Activated CD4-positive, alpha-beta T cell treated with anti-CD3 and anti-CD28 coated beads, Interleukin-2, Interleukin-6, amounts not matched to agents 100 ng/mL and 50 ng/mL, durations not matched to agents 16 hours and 8 hours (primary cell): ENCODE measurements at places on chromosomes 2 and 18.

- DNase-seq, result no peak
These were observed 1.9 kb downstream of the CD302 start for GRCh38 chr2:159795841-159796690.

- DNase-seq, result peak; percentile 21
These were observed 13.4 kb upstream of the HOXD1 start for GRCh38 chr2:176174824-176175708.

GRCh38 chr18:13680612-13681011 lies 45.7 kb downstream of the FAM210A start:
- DNase-seq, result peak; percentile 18

DNA sequence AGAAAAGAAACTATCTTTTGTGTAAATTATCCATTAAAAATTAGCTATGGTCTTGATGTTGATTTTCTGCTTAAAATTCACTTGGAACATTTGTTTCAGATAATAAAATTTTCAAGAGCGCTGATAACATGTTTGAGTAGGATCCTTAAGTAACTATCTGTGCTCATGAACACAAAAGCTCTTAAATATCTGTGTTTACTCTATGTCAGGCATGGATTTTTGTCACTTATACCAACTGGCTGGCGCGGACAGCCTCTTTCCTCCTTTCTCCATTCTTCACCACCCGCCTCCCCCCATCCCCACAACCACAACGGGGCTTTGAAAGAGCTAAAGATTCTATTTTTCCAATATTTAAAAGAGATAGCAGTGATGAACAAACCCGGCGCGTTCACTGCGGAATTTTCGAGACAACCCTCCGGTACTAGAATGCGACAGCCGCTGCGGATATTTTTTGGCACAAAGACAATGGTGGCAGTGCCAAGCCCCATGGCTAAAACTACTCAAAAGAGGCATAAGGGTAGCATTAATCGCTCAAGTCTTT lies 181.5 kb downstream of the TCF4 start:
- no peak for DNase-seq

GRCh38 chr2:71824436-71824835 lies 323.2 kb downstream of the CYP26B1 start:
- DNase-seq, result no peak

- DNase-seq, result peak; percentile 89
These were observed 244.9 kb upstream of the CXCR4 start for GRCh38 chr2:136362676-136363390.

DNA sequence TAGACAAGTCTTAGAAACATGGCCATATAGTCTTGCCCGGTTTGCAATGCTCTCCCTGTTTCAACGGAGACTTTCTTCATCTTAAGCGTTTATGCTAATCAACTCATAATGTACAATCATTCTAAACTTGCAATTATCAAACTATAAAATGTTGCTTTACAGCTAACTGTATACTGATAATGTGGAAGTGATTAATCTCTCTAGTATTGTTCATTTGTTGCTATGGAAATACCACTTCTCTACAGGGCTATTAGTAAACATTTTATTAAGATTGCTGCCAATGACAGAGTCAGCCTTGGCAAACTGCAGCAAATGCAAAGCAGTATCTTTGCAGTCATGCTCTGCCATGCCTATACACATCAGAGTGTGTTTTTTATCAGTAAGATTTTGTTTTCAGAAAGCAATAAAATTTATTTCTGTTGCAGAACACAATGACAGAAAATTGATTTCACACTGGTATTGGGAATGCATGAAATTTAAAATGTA lies 1201.8 kb upstream of the CDH2 start:
- no peak for DNase-seq

GRCh38 chr2:209076151-209076550 lies 347.7 kb upstream of the MAP2 start:
- DNase-seq, result no peak

GRCh38 chr2:98637401-98638147 lies 29.2 kb downstream of the UNC50 start:
- DNase-seq, result peak; percentile 71

DNA sequence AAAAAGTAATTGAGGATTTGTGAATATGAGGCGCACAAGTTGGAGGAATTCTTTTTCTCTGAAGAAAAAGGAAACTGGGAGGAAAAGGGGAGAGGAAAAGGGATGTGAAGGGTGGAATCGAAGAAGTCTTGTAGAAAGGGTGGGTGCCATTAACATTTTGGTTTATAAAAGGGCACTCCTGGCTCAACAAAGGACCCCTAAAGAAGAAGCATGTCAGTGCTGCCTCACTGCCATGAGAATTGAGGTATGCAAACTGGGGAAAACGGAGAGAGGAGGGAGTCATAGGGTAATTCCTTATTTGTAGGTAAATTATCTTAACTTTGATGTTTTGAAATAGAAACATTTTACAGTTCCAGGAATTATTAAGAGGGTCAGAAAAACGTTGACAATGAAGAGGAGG lies 207.2 kb downstream of the NAPG start:
- no peak for DNase-seq

DNA sequence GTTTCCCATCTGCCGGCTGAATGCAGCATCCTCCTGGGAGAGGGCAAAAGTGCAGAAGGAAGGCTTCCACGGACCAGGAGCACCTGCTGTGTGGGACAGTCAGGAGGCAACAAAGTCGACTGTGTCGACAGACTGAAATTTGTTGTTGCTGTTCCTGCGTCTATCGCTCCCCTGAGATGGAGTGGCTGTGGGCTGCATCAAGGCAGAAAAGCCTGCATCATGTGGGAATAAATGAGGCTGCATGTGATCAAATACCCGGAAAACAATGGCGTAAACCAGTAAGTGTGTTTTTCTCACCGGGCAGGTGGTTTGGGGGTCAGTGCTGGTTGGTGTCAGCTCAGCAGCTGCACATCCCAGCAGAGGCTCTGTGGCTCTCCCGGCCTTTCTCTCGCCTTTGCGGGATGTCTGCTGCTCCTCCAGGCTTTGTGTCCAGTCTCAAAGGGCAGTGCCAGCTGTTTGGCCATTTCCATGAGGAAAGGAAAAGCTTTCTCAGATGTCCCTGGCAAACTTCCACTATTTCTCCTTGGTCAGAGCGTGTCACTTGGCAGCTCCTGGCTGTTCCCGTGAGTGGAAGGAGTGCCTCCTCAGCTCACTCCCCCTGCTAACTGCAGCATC lies 262.4 kb downstream of the NDUFA10 start:
- DNase-seq, result no peak

DNA sequence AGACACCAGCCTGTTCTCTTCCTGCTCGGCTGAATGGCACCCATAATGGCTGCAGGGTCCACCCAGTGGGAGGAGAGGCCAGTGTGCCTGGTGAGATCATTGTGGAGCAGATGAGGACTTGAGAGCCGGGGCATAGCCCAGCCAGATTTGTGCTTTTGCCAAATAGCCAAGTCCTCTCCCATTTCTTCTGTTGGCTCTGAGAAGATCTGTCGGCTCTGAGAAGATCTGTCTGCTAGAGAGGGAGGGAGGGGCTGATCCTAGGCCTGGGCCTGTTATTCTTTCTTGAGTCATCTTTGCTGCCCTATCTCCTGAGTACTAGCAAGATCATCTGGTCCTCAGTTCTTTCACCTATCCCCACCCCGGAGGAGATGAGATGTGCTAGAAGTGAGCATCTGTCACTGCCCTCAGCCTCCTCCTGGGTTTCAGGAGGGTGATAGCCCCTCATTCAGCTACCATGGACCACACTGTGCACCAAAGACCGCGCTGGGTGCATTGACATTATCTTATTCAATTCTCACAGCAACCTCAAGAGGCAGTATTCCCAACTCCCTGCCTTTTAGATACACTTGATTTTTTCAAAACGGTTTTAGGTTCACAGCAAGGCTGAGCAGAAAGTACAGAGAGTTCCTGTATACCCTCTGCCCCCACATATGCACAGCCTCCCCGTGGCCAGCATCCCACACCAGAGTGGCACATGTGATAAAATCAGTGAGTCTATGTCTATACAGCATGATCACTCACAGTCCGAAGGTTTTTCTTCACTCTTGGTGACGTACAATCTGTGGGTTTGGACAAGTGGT lies 98.6 kb downstream of the CAPN13 start:
- DNase-seq, result no peak

GRCh38 chr2:29423061-29423666 lies 307.9 kb downstream of the CLIP4 start:
- DNase-seq, result no peak

GRCh38 chr2:54960164-54960563 lies 90.1 kb downstream of the RTN4 start:
- DNase-seq, result no peak

GRCh38 chr2:112154246-112155117 lies 16.3 kb downstream of the FBLN7 start:
- no peak for DNase-seq

- DNase-seq, result peak; percentile 8
These were observed 132.5 kb downstream of the SPHKAP start for GRCh38 chr2:228048838-228049490.

DNA sequence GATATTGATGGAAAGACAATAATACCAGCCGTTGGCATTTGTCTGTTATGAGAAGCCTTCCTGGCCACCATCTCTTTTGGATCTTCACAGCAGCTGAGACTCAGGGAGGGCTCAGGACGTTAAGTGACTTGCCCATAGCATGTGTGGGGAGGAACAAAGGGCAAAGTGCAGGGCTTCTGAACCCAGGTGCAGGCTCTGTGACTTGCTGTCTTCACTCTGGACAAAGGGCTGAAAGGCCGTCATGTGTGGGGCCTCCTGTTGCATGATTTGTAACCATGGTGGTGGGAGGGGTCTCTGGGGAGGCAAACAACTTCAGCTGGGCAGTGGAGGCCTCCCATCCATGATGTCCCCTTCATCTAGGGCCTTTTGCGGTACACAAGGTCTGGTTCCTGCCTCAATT lies 65.5 kb upstream of the SIX2 start:
- no peak for DNase-seq

- DNase-seq, result no peak
These were observed 1142.2 kb downstream of the LRP1B start for GRCh38 chr2:140988597-140988996.

GRCh38 chr2:34961822-34962221 lies 1362.7 kb upstream of the FAM98A start:
- DNase-seq, result no peak

DNA sequence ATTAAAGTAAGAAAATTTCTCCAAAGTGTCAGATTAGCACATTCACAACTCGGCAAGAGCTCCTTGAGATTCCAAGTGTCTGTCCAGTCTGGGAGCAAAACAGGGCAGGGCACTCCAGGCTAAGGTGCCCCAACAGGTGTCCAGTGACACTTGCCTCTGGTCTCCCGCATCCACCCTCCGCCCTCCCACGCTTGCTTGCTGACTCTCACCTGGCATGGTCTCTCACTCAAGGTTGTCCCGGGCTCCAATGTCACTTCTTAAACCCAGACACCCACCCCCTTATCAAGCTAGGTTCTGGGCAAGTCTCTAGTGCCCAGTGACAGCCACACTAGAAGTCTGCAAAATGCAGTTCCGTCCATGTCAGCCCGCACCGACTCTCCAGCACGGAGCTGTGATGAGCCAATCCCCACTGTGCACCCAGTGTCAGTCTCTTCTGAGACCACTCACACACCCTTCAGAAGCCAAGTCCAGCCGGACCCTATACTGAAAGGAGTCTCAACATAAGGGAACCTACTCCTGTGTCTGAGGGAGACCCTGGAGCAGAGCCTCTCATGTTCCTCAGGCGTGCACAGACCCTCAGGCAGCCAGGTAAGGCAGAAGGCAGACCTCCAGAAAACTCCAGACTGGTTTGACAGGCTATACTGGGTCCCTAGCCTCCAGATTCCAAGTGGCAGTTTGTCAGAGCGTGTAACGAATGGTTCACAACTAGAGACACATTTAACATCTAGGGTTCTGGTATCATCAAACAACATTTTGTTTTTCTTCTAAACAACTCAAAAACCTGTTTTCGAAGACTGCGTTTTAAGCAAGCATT lies 45.6 kb downstream of the HDLBP start:
- no peak for DNase-seq
